ENCODE measurements at places on chromosomes 1 and 21.

GRCh38 chr1:229109320-229109761 lies 161.6 kb upstream of the RAB4A start:
- DNase-seq, result no peak

DNA sequence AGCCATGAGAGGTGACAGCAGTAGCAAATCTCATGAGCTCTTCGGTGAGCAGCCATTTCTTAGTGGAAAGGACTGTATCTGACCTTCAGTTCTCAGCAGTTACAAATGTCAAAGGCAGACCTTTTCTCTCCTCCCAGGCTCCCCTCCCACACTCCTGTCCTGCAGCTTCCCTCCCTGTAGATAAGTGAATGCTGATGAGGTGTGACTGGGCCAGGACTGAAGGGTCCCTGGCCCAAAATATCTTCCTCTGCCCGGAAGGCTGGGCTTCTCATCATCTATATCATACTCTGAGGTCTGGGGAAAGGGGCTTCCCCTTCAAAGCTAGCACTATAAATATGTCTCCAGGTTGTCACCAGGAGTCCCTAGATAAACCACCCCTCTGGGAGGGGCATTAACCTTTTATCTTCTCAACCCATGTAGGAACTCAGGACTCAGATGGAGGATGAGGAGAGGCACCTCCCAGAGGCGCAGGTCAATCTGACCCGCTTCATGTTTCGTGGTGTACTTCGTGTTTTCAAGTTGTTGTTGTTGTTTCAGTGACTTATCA lies 3.6 kb upstream of the ADAMTSL4 start:
- no peak for DNase-seq

DNA sequence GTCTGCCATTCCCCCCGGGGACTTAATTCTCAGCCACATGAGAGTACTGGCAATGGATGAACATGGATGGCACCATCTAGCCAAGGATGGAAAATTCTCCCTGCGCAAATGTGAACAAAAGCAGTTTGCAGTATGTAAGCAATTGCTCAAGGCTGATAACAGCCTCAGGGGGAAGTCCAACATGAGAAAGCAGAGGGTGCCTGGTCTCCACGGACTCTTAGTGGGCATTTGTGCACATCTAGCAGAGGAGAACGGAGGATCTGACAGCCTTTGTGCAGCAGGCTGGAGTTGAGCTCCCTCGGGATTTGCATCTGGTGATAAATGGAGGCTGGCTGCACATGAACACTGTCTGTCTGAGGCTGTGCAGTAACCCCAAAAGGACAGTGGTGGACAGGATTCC lies 13.9 kb upstream of the OLIG1 start:
- no peak for DNase-seq

DNA sequence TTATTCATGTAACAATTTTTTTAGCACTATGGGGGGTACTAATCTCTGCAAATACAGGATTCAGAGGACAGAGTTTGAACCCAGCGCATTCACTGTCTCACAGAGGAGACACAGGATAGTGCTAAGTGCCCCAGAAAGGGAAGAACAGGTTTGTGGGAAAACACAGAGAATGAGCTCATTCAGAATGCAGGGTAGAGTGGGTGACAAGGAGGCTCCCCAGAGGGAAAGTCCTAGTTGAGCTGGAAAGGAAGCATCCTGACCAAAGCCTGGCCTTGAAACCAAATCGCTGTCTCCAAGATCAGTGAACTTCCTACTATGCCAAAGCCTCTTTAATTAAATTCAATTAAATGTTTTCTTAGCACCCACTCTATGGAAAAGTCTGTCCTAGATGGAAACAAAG lies 19.0 kb upstream of the RGS2 start:
- no peak for DNase-seq

DNA sequence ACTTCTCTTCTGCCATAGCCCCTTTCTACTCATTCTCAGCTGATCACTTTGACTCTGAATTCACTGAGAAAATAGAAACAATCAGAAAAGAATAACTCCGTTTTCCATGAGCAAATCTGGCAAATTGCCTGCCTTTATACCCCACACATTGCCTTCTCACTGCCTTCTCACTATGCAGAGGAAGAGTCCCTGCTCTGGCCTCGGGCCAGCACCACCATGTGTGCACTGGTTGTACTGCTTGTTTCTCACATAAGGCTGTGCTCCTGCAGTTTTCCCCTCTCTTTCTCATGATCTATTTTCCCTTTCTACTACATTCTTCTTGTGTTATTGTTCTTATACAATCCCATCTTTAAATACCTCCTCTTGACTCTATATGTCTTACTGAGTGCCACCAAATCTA lies 2.3 kb upstream of the HMGCS2 start:
- DNase-seq, result no peak

- DNase-seq, result no peak
These were observed 25.2 kb downstream of the PROK1 start for GRCh38 chr1:110476028-110476765.

DNA sequence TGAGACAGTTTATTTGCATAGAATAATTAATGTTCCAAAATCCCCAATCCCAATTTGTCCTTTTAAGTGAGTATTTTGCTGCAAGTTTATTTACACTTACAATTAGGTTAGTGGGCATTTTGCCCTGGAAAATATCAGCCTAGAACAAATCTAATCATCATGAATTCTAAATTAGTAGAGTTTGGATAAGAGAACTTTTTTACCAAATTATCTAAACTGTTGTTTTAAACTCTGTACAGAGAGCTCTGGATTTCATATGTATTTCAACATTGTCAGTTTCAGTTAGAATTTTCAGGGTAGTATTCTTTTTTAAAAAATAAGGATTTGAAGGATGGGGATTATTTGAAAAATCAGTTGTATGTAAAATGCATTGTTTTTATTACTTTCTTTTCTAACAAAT lies 27.8 kb upstream of the UBE2U start:
- no peak for DNase-seq

DNA sequence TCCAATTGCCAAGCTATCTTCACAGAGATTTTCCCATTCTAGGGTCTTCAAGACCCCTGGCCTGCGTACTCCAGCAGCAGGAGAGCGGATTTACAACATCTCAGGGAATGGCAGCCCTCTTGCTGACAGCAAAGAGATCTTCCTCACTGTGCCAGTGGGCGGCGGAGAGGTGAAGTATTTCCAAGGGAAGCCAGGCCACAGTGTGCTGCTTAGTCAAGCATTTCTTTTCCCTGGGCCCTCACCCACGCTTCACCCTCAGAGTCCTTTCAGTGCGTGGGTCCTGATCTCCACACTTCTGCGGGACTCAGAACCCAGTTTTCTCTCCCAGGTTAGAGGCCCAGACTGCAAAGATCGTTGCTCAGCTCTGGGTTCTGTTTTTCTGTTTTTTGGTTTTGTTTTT lies 13.1 kb downstream of the CDCA8 start:
- DNase-seq, result no peak

DNA sequence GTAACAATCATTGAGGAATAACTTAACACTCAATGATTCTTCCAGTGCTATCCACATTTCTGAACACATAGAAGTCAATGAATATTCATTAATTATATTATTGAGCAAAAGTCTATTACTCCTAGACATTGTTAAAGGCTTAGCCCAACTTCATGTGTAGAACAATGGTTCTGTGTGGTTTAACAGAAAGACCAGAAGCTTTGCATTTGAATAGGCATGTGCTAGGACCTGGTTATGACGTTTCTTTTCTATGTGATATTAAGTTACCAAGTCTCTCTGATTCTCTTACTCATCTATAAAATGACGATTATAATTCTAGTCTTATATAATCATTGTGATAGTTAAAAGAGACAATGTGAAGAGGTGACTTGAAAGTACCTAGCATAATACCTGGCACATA lies 5.2 kb downstream of the NTMT2 start:
- DNase-seq, result no peak

- DNase-seq, result no peak
These were observed 186.7 kb downstream of the TOMM20 start for GRCh38 chr1:234942012-234942332.

- DNase-seq, result no peak
These were observed 13.1 kb upstream of the PRRC2C start for GRCh38 chr1:171472183-171472647.

DNA sequence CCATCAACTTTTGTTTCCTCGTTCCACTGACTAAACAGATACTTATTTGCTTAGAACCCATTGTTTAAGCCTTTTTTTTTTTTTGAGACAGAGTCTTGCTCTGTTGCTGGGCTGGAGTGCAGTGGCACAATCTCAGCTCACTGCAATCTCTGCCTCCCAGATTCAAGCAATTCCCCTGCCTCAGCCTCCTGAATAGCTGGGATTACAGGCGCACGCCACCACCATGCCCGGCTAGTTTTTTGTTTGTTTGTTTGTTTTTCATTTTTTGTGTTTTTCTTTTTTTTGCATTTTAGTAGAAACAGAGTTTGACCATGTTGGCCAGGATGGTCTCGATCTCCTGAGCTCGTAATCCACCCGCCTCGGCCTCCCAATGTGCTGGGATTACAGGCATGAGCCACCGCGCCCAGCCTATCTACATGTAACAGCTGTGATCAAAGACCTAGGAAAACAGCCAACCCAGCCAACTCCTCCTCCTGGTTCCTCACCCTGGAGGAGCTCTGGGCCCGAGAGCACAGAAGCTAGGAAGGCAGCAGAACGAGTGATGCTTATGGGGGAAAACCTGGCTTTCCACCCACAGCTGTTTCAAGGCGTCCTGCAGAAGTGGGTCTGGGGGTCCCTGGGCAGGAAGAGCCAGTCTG lies 32.9 kb downstream of the KCNN3 start:
- DNase-seq, result no peak

- DNase-seq, result no peak
These were observed 677.8 kb downstream of the USP25 start for GRCh38 chr21:16407403-16408240.

DNA sequence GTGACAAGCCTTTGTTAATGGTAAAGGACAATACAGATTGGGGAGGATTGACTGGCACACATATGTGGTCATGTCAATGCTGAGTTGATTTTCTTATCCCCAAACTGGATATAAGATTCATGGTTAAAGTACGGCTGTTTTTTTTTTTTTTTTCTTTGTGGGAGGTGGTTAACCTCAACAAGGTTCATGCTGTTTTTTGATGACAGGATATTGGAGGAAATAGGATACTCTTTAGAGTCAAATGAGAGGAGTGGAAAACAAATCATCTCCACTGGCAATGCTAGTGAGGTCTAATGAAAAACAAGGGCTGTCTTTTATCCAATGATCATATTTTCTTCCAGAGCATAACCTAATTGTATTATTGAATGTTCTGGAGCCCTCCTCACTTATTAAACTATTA lies 140.2 kb downstream of the FAM78B start:
- DNase-seq, result no peak

DNA sequence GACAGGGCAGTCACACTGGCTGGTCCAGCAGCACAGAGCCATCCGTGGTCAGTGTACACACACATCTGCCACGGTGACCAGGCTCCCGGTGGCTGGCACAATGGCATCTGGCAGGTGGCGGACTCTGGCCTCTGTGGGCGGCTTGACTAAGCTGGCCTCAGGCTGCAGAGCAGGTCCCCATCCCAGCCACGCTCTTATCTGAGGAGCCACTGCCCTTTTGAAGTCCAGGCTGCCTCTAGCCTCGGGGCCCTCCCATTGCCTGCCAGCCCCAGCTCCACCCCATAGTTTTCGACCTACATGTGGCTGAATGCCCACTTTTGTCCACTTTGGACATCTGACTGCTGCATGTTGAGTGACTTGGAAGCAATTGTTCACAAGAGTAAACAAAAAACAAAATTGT lies 29.9 kb upstream of the EDN2 start:
- no peak for DNase-seq

GRCh38 chr1:98929437-98929836 lies 75.2 kb downstream of the PLPPR5 start:
- DNase-seq, result no peak

GRCh38 chr1:234659538-234659937 lies 49.6 kb upstream of the IRF2BP2 start:
- peak; percentile 80 for DNase-seq

- DNase-seq, result no peak
These were observed 119.3 kb downstream of the NGF start for GRCh38 chr1:115218699-115219098.

GRCh38 chr1:184974837-184975115 lies 468 bp upstream of the NIBAN1 start:
- DNase-seq, result no peak
